ENCODE measurements at places on chromosomes 4 and X.

GRCh38 chr4:147498031-147498660, 17.2 kb downstream of the EDNRA start:
- no peak for DNase-seq

DNA sequence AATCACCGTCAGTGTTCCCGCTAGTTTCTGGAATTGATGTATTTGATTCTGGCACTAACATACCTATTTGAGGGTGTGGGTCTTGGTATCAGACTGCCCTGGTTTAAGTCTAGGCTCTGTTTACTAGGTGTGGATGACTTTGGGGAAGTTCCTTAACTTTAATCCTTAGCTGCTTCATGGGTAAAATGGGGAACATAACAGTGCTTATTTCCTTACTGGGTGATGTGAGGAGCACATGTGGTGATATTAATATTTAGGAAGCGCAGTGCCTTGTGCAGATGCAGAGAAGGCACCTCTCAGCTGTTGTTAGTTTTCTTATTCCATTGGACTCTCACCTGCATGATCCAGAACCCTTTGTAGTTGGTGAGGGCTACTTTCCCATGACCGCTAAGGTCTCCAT, 17.1 kb downstream of the RNF4 start:
- no peak for DNase-seq

DNA sequence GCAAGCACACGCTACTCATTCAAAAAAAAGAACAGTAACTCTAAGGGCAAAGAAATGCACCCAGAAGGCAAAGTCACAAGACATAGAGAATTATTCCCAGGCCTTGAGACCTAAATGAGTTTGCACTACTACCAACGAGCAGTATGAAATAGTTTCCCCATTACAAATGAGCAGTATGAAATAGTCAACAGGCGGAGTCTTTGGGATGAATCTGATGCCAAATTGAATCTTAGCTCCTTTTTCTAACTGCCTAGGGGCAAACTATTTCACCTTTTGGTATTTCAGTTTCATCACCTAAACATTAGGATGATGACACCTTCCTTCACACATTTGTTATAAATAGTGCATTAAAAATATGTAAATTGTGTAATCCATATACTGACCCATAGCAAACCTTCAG, 213.0 kb upstream of the FAT4 start:
- DNase-seq = no peak

GRCh38 chr4:151530783-151531182, 121.8 kb downstream of the FHIP1A start:
- no peak for DNase-seq

DNA sequence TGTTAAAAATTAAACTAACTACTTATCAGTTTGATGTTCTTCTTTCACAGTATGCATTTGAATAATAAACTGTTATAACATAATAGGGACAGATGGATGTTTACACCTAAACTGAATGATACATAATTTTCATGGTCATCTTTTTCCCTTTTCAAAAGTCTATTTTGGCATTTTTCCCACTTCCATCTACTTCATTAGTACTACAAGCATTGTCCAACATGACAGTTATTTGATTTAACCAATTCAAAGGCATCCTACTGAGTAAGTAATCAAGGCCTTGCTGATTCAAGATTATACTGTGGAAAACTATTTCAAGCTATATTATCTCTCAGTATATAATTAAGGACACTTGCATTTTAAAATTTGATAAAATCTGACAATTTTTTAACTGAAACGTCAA, 212.9 kb downstream of the FAT4 start:
- DNase-seq = no peak

DNA sequence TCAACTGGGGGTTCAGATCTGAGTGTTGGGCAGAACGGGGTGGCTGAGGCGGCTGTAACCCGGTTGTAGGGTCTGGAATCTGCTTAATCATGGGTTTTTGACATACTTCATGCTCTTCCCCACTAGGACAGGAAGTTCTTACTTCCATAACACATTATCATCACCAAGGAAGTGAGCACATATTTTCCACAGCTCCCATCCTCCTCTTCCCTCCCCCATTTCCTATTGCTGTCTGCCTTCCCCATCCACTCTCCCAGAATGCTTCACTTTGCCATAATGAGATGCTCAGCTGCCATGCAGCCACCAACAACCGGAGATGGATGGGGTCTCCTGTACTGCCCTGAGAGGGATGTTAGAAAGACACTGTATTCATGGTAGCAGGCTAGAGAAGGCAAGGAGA, 6.4 kb upstream of the DCUN1D4 start:
- DNase-seq = no peak

DNA sequence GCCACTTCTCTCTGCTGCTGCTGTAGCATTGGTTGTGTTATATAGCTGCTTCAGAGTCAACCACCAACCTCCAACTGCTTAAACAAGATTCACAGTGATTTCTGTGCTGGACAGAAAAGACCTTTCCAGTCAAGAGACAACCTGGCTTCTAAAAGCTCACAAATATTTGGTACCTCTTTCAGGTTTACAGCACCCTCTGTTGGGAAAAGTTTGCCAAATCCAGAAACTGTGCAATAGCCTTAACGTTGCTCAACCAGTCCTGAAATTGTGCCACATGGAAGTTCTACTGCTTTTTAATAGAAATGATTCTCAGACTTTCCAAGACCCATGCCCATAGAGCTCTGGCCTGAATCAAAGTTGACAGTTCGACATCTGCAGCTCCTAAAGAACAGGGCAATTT, 842.1 kb upstream of the HTR2C start:
- no peak for DNase-seq

DNA sequence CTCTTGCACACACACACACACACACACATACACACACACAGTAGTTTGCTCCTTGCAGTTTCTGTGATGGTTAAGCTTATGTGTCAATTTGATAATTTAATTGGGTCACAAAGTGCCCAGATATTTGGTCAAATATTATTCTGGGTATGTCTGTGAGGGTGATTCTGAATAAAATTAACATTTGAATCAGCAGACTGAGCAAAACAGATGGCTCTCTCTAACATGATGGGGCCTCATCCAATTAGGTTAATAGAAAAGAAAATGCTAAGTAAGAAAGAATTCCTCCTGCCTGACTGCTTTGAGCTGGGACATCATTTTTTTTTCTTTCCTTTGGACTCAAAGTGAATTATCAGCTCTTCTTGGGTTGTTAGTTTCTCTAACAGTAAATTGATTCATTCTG, 191.2 kb upstream of the INTU start:
- DNase-seq = no peak

- no peak for DNase-seq
Observed at GRCh38 chr4:169815606-169816005, 57.9 kb upstream of the HPF1 start.

- no peak for DNase-seq
Observed at GRCh38 chr4:176981074-176981473, 188.4 kb upstream of the VEGFC start.

GRCh38 chrX:95346856-95347255, 1337.8 kb upstream of the DIAPH2 start:
- DNase-seq = no peak

DNA sequence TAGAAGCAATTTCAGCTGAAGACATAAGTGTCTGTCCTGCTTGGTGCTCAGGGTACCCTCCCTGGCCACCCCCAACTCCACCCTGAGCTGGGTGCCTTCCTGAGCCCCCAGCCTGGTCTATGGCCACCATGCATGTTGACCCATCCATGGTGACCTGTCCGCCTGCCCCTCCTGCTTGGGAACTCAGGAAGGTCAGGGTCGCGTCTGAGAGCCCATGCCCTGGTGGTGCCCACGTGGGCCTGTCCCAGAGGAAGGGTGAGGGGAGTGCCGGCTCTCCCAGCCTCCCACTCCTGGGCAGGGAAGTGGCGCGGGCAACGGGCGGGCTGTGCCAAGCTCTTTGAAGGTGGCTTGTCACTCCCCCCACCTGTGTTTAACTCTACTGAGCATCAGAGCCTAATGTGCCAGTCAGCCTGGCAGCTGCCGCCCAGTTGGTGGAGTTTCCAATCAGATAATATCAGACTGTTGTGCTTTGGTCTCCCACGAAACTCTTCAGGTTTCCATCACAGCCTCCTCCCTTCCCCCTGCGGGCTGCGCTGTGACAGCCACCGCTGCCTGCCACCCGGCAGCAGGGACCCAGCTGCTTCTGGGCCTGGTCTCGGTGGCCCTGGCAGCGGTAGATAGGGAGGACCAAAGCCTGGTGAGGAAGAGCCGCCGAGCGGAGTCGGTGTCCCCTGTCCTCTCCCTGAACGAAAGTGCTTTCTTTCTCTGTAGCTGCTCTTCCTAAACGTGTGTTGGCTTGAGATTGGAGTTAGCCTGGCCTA, 4.8 kb downstream of the SH3BP2 start:
- no peak for DNase-seq

DNA sequence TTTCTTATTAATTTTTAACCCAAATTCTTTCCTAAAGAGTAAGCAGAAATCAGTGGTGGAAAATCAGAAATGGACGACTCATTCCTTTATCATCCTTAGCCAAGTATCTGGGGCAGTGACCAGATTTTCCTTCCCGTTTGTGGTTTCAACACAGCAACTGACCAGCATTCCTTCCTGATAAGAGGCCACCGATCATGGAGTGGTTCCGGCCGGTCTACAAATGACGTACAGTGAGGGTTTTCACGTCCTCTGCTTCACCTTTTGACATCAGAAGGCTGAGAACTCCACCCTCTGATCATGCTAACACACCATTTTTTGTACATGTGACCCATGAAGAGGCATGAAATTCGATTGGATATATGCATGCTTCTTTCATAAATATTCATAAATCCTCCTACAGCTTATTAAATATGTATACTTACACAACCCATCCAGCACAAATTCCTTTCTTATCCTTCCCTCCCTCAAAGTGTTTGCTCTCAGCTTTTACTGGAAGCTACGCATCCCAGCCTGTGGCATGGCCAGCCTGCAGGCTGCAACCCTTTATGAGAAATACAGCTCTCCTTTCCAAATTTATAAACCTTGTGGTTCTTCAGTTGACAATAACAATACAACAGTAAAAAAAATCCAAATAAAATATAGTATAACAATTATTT, 173.0 kb upstream of the CASK start:
- DNase-seq = no peak

- DNase-seq = no peak
Observed at GRCh38 chrX:140524556-140524955, 19.7 kb upstream of the SOX3 start.

GRCh38 chr4:8097141-8097541, 61.5 kb downstream of the ABLIM2 start:
- DNase-seq = no peak

- no peak for DNase-seq
Observed at GRCh38 chr4:47334652-47335051, 128.8 kb downstream of the COMMD8 start.

DNA sequence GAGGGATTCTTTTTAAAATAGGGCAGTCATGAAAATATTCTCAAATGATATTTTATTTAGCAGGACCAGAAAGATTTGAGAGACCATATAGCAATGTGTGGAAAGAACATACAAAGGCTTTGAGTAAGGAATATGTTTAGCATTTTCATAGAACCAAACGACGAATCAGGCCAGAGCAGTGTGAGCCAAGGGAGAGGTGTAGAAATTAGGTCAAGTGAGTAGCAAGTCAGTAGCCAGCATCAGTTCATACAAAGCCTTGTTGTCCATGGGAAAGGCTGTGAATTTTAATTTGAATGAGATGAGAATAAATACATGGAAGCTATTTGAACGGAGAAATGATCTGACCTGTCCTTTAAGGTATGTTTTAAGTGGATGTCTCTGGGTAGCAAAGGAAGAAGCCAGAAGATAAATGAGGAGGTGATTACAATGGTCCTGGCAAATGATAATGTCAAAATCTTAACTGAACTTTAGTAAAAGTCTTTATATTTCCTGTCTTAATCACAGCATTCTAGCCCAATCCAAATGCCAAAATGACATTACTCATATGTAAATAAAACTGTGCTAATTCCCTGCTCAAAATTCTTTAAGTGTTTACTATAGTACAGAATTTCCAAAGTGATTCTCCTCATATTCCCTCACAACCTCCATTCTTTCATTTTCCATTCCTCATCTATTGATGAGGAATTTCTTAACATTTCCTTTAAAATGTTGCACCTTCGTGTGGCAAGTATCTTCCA, 155.7 kb upstream of the SLIT2 start:
- DNase-seq = no peak

- no peak for DNase-seq
Observed at GRCh38 chrX:100980608-100981497, 11.3 kb downstream of the ARL13A start.

GRCh38 chr4:153616006-153616555, 68.0 kb upstream of the TLR2 start:
- no peak for DNase-seq

DNA sequence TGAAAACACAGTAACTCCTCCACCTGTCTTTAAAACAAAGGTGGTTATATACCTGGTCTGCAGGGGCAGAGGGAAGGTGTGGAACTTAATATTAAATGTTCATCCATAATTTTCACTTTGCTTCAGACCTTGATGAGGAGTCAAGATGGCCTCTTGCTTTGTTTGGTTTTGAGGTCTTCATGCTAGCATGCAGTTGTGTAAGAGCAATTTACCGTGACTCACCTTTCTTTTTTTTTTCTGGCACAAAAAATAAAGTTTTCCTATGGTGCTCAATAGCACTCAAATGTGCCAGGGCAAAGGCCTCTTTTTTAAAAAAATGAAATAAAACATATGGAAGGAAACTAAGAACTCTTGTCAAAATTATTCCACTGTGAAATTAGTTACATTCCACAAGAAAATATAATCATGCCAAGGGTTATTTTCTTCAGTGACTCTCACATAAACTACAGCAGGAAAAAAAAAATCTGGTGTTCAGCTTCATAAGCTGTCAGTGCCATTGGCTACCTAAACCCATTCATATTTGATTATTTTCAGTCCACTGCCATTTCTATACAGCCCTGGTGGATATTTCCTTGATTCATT, 128.2 kb downstream of the SLC7A11 start:
- no peak for DNase-seq

DNA sequence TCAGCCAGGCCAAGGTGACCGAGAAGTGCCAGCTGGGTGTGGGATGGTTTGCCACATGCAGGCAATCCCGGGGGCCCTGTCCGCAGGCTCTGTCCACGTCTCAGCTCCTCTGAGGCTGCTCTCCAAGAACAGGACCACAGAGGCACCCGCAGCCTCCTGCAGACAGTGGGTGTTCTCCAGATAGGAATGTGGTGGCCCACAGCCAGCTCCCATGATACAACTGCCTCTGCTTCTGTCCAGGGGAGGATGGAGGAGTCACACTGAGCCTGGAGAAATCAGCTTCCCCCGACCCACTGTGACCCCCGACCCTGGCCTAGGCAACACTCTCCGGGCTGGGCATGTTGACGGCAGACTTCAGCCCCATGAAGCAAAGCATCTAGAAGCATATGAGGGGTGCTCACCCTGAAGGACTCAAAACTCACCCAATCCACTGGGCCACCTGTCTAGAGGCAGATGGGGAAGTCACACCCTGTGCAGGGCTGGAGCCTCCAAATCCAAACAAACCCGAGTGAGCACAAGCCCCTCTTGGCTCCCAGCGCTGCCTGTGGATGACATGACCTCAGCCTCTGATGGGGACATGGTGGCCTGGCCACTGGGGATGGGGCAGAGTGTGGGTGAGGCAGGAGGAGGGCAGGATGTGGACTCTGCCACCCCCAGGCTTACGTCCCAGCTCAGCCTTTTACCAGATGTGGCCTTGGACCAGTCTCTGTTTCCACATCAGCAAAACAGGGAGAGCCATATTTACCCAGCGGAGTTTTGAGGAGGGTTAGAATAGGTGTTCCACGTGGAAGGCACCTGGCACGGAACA, 102.3 kb downstream of the PSAPL1 start:
- no peak for DNase-seq
